ENCODE measurements at places on chromosomes 6 and 20.
A peak's percentile ranks its signal among the peaks of the same experiment; 100 is the strongest.

- no peak for DNase-seq
Measured at GRCh38 chr6:118542184-118542952, 5.7 kb upstream of the PLN start.

DNA sequence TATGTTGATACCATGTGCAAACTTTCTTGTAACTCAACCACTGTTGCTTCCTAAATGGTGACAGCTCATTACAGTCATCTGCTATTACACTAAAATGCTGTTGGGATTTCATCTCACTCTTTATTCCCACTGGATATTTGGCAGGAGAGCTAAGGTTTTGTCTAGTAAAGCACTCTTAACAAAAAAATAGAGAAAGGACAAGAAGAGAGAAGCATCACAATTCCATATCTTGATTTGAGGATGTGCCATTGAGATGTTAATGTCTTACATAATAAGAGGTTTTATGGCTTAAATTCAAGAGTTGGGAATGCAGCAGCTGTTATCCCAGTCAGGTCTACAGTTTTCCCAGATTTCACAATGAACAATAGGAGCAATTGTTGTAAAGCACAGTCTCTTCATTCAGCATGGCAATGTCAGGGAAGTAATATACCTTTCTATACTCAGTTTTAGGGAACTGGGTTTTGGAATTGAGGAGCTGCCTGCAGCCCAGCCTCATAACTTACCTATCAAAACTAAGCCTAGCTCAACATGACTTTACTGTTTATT, 134.9 kb downstream of the ISM1 start:
- DNase-seq = no peak

GRCh38 chr6:42507901-42508300, 55.9 kb upstream of the UBR2 start:
- DNase-seq = no peak

DNA sequence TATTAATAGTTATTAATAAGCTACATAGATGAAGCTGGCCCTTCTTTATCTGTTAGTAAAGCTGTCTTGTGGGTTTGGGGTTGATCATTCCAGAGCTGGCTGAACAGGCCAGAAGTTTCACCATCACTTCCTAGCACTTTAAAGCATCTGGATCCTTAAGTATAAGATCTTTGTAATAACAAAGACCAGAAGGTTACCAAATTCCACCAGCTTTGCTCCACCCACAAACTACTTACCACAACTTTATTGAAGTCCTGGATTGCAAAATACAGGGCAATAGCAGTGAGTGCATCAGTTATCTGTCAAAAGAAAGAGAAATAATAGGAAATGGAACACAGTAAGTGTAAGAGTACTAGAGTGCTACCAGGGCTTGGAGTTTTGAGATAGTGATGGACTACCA, 33.0 kb downstream of the PIGU start:
- DNase-seq = no peak

DNA sequence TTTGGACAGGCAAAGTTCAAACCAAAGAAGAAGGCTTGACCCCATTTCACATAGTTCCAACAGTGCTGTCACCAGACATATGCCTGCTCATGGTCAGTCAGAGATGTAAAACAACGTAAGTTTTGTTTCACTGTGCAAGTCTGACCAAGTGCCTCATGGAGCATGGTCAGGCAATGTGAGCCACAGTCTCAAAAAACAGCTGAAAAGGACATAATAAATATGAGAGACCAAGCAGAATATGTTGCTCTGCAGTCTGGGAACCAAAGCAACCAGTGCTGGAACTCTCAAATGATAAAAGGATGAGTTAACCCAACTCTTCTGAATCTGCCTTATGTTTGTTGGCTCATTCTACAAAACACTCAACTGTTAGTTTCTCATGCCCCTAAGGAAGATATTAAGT, 39.9 kb upstream of the DST start:
- DNase-seq = no peak

- no peak for DNase-seq
Measured at GRCh38 chr6:45880159-45880558, 135.5 kb downstream of the CLIC5 start.

GRCh38 chr6:141969201-141969600, 163.5 kb upstream of the GJE1 start:
- DNase-seq = no peak

DNA sequence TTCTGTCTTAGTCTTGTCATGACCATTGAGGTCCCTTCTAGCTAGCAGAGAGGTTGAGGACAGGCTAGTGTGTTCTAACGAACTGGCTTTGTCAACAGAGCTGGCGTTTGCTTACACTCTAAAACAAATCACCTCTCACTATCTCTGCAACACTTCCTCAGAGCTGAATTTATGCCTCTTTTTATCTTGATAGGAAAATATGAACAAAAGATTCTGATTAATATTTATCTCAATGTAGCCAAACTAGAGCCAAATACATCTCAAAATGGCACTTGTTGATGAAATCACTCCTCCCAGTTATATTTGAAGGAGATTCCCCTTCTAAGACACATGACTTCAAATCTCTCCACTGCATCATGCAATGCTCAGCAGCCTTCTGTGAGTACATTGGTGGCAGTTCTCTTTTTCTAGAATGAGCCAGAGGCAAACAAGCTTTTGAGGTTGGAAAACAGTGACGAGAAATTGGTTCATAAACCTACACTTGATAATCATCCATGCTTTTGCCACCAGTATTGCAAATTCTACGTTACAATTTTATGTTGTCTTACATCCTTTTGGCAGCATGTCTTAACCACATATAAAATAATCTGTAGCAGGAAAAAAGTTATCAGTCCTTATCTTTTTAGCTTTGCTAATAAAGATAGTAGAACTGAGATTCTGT, 615.7 kb upstream of the CITED2 start:
- no peak for DNase-seq

DNA sequence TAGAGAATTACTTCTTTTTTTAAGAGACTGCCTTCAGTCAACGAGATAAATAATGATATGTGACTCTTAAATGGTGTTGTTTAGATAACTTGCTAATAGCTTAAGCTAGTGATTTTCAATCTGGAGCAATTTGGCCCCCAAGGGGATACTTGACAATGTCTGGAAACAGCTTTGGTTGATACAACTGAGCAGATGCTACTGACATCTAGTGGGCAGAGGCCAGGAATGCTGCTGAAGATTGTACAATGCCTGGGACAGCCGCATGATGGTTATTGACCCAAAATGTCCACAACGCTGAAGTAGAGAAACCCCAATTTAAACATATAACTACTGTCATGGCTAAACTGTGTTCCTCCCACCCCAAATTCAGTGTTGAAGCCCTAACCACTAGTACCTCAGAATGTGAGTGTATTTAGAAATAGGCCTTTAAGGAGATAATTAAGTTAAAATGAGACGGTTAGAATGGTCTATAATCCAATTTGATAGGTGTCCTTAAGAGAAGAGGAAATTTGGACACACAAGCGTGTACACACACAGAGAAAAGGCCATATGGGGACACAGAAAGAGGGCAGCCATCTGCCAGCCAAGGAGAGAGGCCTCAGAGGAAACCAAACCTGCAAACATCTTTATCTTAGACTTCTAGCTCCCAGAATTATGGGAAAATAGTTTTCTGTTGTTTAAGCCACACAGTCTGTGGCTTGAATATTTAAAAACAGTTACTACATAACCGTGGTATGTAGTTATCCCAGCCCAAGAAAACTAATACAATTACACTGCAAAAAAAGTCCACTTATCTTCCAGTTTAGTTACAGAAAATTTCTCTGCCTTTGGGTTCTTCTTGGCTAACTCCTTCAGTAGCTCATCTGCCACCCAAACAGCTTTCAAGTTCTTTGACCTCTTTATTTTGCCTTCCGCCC, 22.2 kb downstream of the RWDD2A start:
- peak; percentile 76 for DNase-seq

- no peak for DNase-seq
Measured at GRCh38 chr20:33694639-33695012, 8.4 kb upstream of the E2F1 start.

GRCh38 chr6:47239546-47239945, 70.2 kb downstream of the TNFRSF21 start:
- no peak for DNase-seq

GRCh38 chr20:49186535-49187329, 1.4 kb downstream of the STAU1 start:
- peak; percentile 35 for DNase-seq

DNA sequence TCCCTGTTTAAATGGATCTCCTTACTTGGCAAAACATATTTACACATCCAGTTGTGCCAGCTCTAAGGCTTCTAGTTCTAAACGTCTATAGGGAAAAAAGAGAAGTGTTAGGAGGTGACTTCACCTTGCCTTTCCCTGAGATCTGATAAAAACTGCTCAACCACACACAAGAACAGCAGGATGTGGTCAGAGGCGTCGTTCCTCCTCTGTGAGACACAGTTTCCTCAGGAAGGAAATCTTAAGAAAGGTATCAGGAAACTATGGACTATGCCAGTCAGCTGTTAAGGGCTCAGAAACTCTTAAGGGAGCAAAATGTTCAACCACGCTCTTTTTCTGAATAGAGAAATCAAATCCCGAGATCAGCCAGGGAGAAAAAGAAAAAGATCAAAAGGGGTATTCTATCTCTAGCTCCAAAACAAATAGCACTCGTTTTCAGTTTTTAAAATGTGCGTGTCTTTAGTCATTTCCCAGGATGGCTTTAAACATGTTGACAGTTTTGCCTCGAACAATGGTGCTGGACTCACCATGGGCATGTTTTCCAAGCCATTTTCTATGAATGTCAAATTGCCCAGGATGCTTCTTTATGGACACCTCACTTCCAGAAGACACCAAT, 154.5 kb downstream of the HACE1 start:
- DNase-seq = no peak

GRCh38 chr6:126914801-126915200, 203.7 kb upstream of the RSPO3 start:
- no peak for DNase-seq

- DNase-seq = no peak
Measured at GRCh38 chr20:60295214-60295613, 337.0 kb downstream of the CDH26 start.

DNA sequence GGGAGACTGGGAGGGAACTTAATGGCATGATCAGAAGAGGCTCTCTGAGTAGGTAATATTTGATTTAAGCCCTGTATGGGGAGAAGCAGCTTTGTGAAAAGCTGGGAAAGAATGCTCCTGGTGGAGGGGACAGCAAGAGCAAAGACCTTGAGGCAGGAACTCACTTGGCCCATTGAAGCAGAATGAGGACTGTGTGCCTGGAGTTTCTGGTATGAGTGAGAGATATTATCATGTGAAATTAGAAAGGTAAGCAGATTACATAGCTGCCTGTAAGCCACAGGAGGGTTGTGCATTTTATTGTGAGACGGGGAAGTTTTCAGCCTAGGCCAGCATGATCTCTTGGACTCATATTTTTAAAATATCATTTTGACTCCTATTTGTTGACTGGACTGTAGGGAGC, 502.1 kb downstream of the DHX35 start:
- DNase-seq = no peak

GRCh38 chr6:169763881-169764280, 12.5 kb downstream of the ERMARD start:
- DNase-seq = no peak

- no peak for DNase-seq
Measured at GRCh38 chr6:83292900-83293843, 100.0 kb downstream of the RWDD2A start.

DNA sequence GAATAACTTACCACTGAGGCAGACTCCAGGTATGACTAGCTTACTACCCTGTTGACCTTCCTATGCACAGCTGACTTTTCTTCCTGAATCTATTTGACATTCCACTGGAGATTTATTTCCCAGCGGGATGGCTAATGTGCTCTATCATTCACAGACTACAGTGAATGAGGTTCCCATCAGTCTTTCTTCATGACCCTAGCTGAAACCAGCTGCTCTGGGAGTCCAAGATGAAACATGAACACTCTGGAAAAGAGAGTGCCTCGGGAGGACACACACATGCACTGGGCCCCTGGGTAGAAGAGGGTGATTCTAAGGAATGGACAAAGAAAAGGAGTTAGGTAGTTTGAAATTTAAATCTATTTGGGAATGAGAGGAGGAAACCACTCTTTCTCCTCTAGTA, 82.6 kb upstream of the DST start:
- no peak for DNase-seq

DNA sequence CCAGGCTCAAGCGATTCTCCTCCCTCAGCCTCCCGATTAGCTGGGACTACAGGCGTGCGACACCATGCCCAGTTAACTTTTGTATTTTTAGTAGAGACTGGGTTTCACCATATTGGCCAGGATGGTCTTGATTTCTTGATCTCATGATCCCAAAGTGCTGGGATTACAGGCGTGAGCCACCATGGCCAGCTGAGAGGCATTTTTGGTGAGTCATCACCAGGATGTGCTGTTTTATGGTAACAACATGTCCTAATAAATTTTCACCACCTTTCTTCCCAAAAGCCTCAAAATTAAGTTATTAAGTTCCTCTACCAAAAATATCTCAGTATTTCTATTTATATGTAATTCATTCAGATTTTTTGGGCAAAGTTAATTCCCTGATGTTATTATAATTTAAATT, 53.5 kb downstream of the COL21A1 start:
- no peak for DNase-seq

DNA sequence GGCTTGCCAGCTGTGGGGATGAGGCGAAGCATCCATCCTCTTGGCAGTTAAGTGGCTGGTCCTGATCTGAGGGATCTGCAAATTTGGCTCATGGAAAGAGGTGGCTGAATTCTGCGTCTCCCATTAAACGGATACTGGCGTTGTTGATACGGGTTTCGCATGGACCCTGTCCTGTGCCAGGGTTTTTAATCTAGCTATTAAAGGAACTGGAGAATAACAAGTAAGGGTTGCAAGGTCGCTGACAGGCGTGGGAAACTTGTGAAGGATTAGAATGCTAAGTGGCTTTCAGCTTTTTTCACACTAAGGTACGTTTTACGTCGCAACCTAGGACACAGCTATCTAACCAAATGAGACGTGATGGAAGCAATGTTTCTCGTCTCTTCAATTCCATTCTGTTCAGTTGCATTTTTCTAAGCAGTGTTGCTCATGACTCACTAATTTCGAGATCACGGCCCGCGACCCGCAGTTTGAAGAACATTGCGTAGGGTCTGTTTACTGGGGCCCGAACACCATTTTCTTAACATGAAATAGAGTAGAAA, 852 bp downstream of the GMNN start:
- DNase-seq = no peak

DNA sequence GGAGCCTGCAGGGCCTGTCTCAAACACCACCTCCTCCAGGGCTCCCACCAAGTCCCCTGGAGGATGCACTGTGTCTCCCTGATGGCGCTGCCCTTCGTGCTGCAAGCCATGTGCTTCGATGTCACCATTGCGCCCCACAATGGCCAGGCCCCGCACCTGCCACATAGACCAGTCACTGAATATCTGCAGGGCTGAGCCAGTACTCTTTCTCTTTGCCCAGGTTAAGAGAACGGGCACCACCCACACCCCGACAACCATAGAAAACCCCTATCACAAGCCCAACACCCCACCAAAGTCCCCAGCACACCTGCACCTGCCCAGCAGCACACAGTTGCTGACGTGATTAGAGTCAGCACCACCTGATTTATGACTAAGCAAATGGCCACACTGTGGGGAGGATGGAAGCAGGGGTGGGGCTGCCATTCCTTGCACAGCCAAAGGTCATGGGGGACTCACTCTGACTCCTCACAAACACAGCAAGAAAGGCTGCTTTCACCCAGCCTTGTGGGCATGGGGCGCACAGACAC, 104.3 kb downstream of the SLC23A2 start:
- peak; percentile 70 for DNase-seq

GRCh38 chr20:15164726-15165125, 827.3 kb upstream of the FLRT3 start:
- DNase-seq = no peak

Measured in GM23338 (cell line).